ENCODE measurements at places on chromosomes 13 and 19. TPM values are rescaled to one million over a fixed set of nuclear protein-coding genes. Genes with fewer than 3 reads are reported as not detected.
A peak's percentile ranks its signal among the peaks of the same experiment; 100 is the strongest.

- DNase-seq: no peak
- no peaks in the 10 kb centered on the region for H3K27me3 ChIP-seq
- no peak overlapping the region for H3K4me3 ChIP-seq
Observed at GRCh38 chr13:40692946-40693345, 26.5 kb upstream of the FOXO1 start.

DNA sequence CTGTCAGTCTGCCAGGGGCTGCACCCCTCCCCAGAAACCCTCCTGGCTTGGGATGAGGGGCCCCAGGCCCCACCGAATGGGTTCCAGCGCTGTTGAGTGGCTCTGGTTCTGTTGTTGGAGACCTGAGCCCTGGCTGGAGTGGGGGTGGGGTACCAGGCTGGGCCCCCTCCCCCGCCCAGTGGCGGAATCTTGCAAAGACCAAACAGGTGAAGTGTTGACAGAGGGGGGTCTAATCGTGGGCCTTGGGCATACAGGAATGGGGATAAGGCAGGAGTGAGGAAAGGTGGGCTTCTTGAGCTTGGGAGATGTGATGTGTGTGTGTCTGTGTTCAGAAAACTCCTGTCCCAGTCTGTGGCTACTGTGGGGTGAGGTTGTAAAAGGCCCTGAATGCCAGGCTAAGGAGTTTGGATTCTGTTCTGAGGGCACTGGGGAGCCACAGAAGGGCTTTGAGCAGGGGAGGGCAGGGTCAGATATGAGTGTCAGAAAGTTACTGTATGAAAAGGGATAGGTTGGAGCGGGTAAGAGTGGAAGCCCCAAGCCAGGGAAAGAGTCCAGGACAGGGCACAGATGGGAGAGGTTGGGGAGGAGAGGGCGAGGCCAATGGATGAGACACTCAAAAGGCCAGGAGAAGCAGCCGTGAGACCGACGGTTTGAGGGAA lies at the start of gene HIPK4:
Gene HIPK4 (minus strand): TSS at position 98 of the 659 bp plus-strand sequence. CDS start 279 bp downstream, outside the sequence.
- no peak within 1 kb of the TSS for H3K4me3 ChIP-seq
- no peaks in the 10 kb centered on the region for H3K36me3 ChIP-seq
- no peak within 1 kb of the TSS for H3K27ac ChIP-seq
- no peak for DNase-seq
- no peaks in the 10 kb centered on the region for H3K4me1 ChIP-seq
- no peaks in the 10 kb centered on the region for H3K27me3 ChIP-seq

GRCh38 chr13:106007156-106007555 lies 528.3 kb downstream of the EFNB2 start:
- no peaks in the 10 kb centered on the region for H3K27me3 ChIP-seq
- H3K4me1 ChIP-seq: no peaks in the 10 kb centered on the region
- no peak overlapping the region for H3K27ac ChIP-seq
- no peaks in the 10 kb centered on the region for H3K36me3 ChIP-seq

- no peaks in the 10 kb centered on the region for H3K4me1 ChIP-seq
- H3K4me3 ChIP-seq: no peak overlapping the region
- DNase-seq: no peak
- H3K36me3 ChIP-seq: peaks cover 96% of the 10 kb centered on the region
Observed at GRCh38 chr19:47752440-47753211, 7.3 kb downstream of the NOP53 start.

DNA sequence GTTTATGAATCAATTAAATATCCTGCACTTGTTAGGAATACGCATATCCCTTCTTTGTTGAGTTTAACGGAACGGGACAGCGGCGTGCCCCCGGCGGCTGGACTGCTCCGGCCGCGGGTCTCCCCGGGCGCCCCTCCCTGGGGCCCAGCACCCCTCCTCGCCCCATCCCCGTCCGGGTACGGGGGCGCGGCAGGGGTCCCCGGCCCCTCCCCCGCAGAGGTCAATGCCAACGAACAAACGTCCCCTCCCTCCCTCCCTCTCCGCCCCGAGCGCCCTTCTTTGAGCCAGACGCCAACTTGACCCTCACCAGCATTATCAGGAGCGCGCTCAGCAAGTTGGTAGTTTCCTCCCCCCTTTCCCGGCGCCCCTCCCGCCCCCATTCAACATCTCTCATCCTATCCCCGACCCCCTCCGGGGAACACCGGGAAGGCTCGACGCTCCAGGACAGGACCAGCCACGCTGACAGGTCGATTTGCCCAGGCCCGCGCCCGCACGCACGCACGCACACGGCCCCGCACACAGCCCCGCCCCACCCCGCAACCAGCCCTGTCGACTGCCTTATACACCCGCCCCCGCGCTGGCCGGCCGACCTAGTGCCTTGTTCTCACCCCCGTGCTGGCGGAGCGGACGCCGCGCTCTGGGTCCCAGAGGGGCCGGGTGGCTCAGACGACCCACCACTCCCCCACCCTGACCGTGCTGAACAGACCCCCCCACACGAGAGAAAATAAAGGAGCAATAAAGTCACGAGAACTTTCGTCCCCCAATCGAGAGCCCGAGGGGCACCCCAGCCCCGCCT lies 5.0 kb downstream of the LYL1 start:
- H3K27ac ChIP-seq: peak overlapping the region; percentile 85
- no peaks in the 10 kb centered on the region for H3K27me3 ChIP-seq
- H3K36me3 ChIP-seq: no peaks in the 10 kb centered on the region
- peak overlapping the region; percentile 45 for H3K4me3 ChIP-seq
- DNase-seq: no peak

Gene PSG1
- total RNA-seq: not detected

Gene TCF3
- total RNA-seq: 58.6 TPM

DNA sequence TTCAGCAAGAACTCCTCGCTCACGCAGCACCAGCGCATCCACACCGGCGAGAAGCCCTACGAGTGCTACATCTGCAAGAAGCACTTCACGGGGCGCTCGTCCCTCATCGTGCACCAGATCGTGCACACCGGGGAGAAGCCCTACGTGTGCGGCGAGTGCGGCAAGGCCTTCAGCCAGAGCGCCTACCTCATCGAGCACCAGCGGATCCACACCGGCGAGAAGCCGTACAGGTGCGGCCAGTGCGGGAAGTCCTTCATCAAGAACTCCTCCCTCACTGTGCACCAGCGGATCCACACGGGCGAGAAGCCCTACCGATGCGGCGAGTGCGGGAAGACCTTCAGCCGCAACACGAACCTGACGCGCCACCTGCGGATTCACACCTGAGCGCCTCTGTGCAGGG lies 20.6 kb upstream of the SMIM17 start:
- no peak for DNase-seq
- H3K4me1 ChIP-seq: no peaks in the 10 kb centered on the region
- H3K4me3 ChIP-seq: no peak overlapping the region
- H3K36me3 ChIP-seq: peaks cover 60% of the 10 kb centered on the region
- no peaks in the 10 kb centered on the region for H3K27me3 ChIP-seq

GRCh38 chr13:25225970-25226369 lies 53.9 kb upstream of the AMER2 start:
- no peak overlapping the region for H3K27ac ChIP-seq
- H3K27me3 ChIP-seq: no peaks in the 10 kb centered on the region
- DNase-seq: no peak
- H3K36me3 ChIP-seq: no peaks in the 10 kb centered on the region
- no peak overlapping the region for H3K4me3 ChIP-seq

- H3K36me3 ChIP-seq: no peaks in the 10 kb centered on the region
- peak overlapping the region; percentile 32 for H3K27ac ChIP-seq
- peaks cover 19% of the 10 kb centered on the region for H3K4me1 ChIP-seq
- no peak for DNase-seq
- H3K4me3 ChIP-seq: no peak overlapping the region
Observed at GRCh38 chr19:13997631-13997962, 8.5 kb downstream of the RFX1 start.

Gene CALR
- 140 TPM for total RNA-seq

Gene TUBA3C
- not detected for total RNA-seq

GRCh38 chr13:27712421-27712820 lies 79.9 kb upstream of the GSX1 start:
- DNase-seq: no peak
- no peaks in the 10 kb centered on the region for H3K4me1 ChIP-seq
- H3K36me3 ChIP-seq: no peaks in the 10 kb centered on the region
- no peak overlapping the region for H3K4me3 ChIP-seq
- no peak overlapping the region for H3K27ac ChIP-seq

Gene CNN1
- total RNA-seq: 6.7 TPM

DNA sequence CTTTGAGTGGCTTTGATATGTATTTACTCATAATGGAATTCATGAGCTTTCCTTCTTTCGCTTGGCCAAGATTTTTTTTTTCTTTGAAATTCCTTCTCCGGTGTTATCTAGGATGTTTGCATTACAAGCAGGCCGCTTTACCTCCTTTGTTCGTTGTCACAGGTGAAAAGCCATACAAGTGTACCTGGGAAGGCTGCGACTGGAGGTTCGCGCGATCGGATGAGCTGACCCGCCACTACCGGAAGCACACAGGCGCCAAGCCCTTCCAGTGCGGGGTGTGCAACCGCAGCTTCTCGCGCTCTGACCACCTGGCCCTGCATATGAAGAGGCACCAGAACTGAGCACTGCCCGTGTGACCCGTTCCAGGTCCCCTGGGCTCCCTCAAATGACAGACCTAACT lies 16.7 kb downstream of the KLF5 start:
- DNase-seq: no peak
- H3K4me1 ChIP-seq: peaks cover 11% of the 10 kb centered on the region
- no peak overlapping the region for H3K4me3 ChIP-seq
- no peak overlapping the region for H3K27ac ChIP-seq
- H3K36me3 ChIP-seq: no peaks in the 10 kb centered on the region

DNA sequence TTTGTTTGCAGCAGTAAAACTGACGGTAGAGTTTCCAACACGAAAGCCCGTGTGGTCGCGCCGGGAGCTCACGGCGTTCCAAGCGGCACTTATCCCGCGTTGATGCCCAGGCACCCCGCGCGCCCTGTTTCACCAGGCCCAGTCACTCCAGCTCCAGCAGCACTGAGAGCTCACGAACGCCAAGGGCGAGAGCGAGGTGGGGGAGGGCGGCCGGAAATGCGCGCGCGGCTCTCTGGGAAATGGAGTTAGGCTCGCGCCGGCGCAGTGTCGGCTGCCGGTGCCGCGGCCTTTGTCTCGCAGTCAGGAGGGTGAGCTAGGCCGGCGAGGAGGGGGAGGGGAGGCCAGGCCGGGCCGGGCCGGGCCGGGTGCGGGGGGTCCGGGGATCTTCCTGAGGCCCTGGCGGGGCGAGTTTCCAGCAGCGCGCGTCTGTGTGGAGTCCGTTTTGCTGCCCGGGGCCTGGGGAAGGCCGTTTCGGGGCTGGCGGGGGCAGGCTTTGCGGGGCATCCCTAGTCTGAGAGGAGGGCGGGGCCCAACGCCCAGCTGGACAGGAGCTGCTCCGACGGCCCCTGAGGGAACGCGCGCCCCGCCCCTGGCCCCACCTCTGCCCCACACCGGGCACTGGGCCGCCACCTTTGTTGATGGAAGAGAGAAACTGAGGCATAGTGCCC lies at the start of gene ZNF135:
Gene ZNF135 (plus strand): TSS at position 280 of the 668 bp plus-strand sequence. CDS start 721 bp downstream, outside the sequence.
- H3K4me3 ChIP-seq: peak within 1 kb of the TSS; percentile 56
- H3K27ac ChIP-seq: peak within 1 kb of the TSS; percentile 81
- H3K4me1 ChIP-seq: no peaks in the 10 kb centered on the region
- peak; percentile 64 for DNase-seq
- no peaks in the 10 kb centered on the region for H3K36me3 ChIP-seq
- peaks cover 9% of the 10 kb centered on the region for H3K27me3 ChIP-seq

Gene SHC2
- total RNA-seq: 4.3 TPM

GRCh38 chr19:2952953-2953481 lies 8.2 kb upstream of the ZNF77 start:
- H3K27ac ChIP-seq: no peak overlapping the region
- no peaks in the 10 kb centered on the region for H3K27me3 ChIP-seq
- H3K36me3 ChIP-seq: no peaks in the 10 kb centered on the region
- no peak overlapping the region for H3K4me3 ChIP-seq
- peaks cover 15% of the 10 kb centered on the region for H3K4me1 ChIP-seq

GRCh38 chr19:687569-688166 lies 7.6 kb downstream of the PRSS57 start:
- no peaks in the 10 kb centered on the region for H3K36me3 ChIP-seq
- H3K27me3 ChIP-seq: no peaks in the 10 kb centered on the region
- no peak overlapping the region for H3K4me3 ChIP-seq
- no peak for DNase-seq

Data from gastrocnemius medialis (tissue), 4 donors.